ENCODE measurements at places on chromosomes 11 and 22. TPM values are rescaled to one million over a fixed set of nuclear protein-coding genes. Genes with fewer than 3 reads are reported as not detected.

Gene DESI1
- total RNA-seq: 26.7 TPM

Gene FAM180B
- not detected for total RNA-seq

Gene YPEL4
- total RNA-seq: 0.05 TPM

Gene KRTAP5-8
- total RNA-seq: not detected

Gene TUBA8
- 1.0 TPM for total RNA-seq

Gene PATE4
- not detected for total RNA-seq

Gene C2CD2L
- total RNA-seq: 5.6 TPM

Gene MMP11
- total RNA-seq: 7.3 TPM

Gene LPXN
- 3.4 TPM for total RNA-seq

Gene CD3G
- total RNA-seq: not detected

Gene KIRREL3
- not detected for total RNA-seq

Gene IGSF9B
- 0.17 TPM for total RNA-seq

Gene GVQW3
- 0.68 TPM for total RNA-seq

Gene TMEM25
- 36.1 TPM for total RNA-seq

Gene RAG2
- not detected for total RNA-seq

Gene ANKRD49
- total RNA-seq: 15.7 TPM

Gene OR5B12
- total RNA-seq: not detected

Gene CRACR2B
- total RNA-seq: 27.5 TPM

Gene SGSM1
- total RNA-seq: 7.2 TPM

Gene NXPE4
- total RNA-seq: not detected

All from dermis blood vessel endothelial cell (primary cell).